Stimulated activated CD8-positive, alpha-beta memory T cell treated with anti-CD3 and anti-CD28 coated beads, Interleukin-7, amount 100 ng/mL, for 1 hour (primary cell): ENCODE measurements at places on chromosomes 7 and 10.
A peak's percentile ranks its signal among the peaks of the same experiment; 100 is the strongest.

- DNase-seq, result no peak
Observed at GRCh38 chr7:86504229-86504628, 139.5 kb upstream of the GRM3 start.

GRCh38 chr7:129067943-129068548 lies 13.1 kb upstream of the TNPO3 start:
- DNase-seq, result no peak

- DNase-seq, result no peak
Observed at GRCh38 chr10:119734396-119735332, 8.8 kb downstream of the INPP5F start.

GRCh38 chr7:106542550-106543220 lies 118.3 kb downstream of the CCDC71L start:
- DNase-seq, result no peak

GRCh38 chr10:93149761-93150160 lies 76.1 kb downstream of the CYP26A1 start:
- DNase-seq, result no peak

DNA sequence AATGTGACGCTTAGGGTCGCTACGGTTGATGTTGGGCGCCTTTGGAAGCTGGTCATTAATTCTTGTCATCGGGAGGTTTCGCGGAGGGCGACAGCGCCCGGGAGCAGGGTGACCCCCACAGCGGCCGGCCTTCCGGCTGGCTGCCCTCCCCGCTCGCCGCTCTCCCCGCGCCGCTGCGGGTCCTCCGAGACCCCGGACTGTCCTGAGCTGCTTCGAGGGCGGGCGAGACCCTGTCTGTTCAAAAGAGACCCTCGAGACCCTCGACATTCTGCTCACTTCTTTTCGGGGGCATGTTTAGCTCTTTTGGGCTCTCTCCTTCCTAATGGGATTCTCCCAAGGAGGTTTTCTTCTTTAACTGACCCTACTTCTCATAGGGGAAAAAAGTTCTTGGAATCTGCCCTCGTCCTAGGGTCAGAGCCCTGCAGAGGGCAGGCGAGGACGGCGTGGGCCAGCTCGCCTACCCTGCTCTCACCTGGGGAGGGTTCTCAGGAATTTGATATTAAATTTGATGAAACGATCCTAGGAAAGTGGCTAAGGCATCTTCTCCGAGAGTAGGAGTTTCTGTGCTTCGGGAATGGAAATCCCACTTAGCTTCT lies 257.0 kb downstream of the OTUD1 start:
- no peak for DNase-seq

GRCh38 chr10:329361-330099 lies 194.3 kb downstream of the ZMYND11 start:
- no peak for DNase-seq

GRCh38 chr7:69864274-69864673 lies 266.0 kb downstream of the AUTS2 start:
- DNase-seq, result no peak

- no peak for DNase-seq
Observed at GRCh38 chr10:122911889-122912484, 1.6 kb downstream of the FAM24A start.

DNA sequence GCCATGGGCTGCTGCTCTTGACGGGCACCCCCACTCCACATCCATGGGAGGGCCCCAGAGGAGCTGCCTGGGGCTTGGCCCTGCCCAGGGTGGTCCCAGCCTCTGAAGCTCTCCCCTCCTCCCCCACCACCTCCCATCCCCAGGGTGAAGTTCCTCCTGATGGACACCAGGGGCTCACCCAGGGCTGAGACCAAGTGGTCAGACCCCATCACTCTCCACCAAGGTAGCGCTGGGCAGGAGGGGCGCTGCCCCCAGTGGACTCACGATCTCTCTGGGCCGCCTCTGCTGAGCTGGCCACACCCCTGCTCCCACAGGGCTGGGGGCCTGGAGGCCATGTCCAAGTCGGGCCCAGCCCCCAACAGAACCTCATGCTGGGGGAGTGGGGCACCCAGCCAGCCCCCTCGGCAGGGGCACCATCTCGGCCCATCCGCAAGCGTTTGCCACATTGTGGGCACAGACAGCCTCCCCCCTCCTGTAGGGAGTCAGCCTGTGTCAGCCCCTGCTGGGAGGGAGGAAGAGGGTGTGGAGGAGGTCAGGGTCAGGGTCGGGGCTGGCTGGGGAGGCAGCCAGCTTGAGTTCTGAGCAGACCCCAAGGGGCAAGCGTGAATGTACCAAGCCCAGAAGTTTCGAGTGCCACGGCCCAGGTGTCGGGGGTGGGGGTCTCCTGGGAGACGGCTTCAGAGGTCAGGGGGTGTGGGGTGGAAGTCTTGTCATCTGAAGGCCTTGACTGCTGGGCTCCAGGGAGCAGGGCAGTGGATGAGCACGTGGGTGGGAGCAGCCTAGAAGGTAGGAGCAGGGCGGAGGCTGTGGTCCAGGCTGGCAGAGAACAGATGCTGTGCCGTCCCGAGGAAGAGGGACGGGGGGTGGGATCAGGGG lies 2.8 kb downstream of the UPK3B start:
- no peak for DNase-seq

DNA sequence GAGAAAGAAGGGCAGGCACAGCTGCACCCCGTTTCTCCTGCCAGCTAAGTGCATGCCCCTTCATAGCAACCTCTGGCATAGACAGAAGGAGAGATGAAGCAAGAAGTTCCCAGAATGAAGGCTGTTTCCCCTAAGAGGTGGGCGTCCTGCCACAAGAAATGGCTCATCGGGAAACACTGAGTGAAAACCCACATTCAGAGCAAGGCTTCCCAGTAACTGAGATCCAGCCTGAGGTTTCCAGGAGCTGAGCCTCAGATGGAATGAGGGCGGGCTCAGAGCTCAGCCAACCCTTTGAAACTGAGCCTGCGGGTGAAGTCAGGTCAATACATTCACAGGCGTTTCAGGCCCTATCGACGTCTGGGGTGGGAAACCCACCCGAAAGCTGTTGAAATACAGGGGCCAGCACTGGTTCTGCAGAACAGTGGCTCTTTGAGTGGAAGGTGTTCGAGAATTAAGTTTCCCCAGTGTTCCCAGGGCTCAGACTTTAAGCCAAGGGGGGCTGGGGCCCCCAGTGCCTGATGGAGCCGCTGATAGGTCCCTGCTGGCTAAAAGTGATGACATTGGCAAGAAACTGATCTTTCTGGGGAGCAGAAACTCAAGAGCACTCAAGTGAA lies 510.2 kb downstream of the RPS24 start:
- no peak for DNase-seq

DNA sequence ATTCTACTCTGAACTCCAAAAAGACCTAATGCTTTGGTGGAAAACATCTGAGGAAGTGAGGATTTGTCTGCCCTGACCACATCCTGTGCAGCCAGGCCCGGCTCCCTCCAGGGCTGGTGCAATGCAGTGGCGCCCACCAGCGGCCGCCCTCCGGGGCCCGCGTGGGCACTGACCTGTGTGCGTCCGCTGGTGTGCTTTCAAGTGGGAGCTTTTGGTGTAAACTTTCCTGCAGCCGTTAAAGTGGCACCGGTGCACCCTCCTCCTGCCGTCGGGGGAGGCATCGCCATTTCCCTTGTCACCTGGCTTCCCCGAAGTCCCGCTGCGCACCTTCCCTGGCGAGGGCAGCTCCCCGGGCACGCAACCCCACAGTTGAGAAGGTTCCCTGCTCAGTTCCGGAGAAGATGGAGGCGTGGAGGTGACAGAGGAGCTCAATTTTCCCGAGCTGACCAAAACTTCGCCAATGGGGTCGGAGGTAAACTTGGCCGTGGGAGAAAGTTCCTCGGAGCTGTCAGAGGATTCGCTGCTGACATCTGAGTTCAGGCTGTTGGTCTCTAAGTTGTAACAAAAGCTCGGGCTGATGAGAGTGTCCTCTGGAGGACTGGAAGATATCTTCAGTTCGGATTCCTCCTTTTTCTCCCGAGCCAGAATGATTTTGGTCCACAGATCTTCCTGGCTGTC lies 3.4 kb downstream of the KLF6 start:
- DNase-seq, result no peak

DNA sequence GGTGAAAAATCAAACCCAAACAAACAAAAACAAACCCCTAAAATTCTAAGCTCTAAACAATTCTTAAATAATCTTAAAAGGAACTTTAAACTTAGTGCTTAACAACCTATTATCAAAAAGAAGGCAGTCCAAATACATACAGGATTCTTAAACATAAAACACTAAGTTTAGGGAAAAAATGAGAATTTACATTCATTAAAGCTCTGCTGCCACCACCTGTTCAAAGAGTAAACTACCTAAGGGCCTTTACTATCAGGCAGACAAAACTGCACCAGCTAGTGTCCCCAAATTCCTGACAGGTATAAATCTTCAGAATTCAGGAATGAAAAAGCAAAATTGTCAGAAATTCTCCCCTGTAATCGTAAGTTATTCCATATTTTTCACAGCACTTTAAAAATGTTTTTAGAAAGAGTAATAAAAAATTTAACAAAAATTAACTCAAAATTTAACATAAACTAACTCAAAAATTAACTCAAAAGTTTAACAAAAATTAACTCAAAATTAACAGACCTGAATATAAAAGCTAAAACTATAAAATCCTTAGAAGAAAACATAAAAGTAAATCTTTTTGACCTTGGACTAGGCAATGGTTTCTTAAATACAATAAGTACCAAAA lies 55.1 kb downstream of the PDZD8 start:
- DNase-seq, result no peak

GRCh38 chr7:36310897-36311296 lies 78.8 kb upstream of the ANLN start:
- DNase-seq, result no peak

GRCh38 chr10:35726846-35727245 lies 84.8 kb upstream of the FZD8 start:
- no peak for DNase-seq

DNA sequence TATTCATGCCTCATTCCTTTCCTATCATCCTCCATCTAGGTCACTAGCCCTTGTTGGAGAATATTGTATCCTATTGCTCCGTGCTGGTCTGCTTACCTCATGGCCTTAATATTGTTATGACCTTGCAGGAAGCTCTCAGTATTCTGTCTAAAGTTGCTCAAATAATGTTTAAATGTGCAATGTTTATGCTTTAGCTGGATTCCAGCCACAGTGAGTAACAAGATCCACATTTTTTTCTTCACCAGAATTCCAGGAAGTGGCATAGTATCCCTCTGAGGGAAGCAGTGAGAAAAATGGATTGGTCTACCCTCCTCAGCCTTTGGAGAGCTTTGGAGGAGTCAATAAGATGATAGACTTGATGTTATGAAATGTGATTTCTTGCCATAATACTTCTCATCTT lies 402.6 kb downstream of the NRG3 start:
- no peak for DNase-seq

GRCh38 chr7:27910326-27910725 lies 170.4 kb downstream of the TAX1BP1 start:
- no peak for DNase-seq

GRCh38 chr10:1368842-1369171 lies 312.6 kb downstream of the WDR37 start:
- DNase-seq, result no peak

- DNase-seq, result no peak
Observed at GRCh38 chr10:122128357-122128756, 139.4 kb downstream of the TACC2 start.

GRCh38 chr7:55898287-55898686 lies 11.0 kb downstream of the ZNF713 start:
- DNase-seq, result no peak

GRCh38 chr10:126126866-126127265 lies 230.5 kb downstream of the FANK1 start:
- DNase-seq, result no peak

GRCh38 chr7:28032738-28033380 lies 147.7 kb downstream of the JAZF1 start:
- no peak for DNase-seq

DNA sequence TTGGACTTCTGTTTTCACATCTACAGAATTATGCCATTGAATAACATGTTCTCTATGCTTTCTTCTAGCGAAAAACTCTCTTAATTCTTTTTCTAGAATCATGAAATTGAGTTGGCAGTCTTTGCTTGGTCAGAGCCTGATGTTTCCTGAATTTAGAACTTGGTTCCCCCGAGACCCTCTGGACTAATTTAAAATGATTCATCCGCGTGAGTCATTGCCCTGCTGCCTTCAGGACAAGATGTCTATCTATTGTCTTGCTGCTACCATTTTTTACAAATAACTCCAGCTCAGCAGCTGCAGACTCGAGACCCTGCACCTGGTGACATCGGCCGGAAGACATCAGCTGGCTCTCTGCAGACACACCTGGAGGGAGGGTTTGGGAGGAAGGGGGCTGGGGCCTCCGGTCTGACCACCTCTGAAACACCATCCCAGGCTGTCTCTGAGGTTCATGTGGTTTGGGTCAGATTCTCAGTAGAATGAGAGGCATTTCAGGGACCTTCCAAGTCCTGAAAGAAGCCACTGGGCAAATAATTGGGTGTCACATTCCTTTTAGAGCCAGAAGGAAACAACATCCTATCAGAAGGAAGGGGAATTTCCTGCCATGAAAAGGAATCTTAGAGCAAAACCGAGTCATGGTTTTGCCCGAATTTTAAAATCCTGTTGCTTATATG lies 20.9 kb upstream of the KLF6 start:
- DNase-seq, result no peak

- no peak for DNase-seq
Observed at GRCh38 chr7:47669178-47669891, 87.4 kb upstream of the TNS3 start.

- DNase-seq, result no peak
Observed at GRCh38 chr7:24883622-24884013, 96.4 kb downstream of the OSBPL3 start.

- no peak for DNase-seq
Observed at GRCh38 chr7:74485611-74486010, 31.9 kb downstream of the GTF2IRD1 start.

DNA sequence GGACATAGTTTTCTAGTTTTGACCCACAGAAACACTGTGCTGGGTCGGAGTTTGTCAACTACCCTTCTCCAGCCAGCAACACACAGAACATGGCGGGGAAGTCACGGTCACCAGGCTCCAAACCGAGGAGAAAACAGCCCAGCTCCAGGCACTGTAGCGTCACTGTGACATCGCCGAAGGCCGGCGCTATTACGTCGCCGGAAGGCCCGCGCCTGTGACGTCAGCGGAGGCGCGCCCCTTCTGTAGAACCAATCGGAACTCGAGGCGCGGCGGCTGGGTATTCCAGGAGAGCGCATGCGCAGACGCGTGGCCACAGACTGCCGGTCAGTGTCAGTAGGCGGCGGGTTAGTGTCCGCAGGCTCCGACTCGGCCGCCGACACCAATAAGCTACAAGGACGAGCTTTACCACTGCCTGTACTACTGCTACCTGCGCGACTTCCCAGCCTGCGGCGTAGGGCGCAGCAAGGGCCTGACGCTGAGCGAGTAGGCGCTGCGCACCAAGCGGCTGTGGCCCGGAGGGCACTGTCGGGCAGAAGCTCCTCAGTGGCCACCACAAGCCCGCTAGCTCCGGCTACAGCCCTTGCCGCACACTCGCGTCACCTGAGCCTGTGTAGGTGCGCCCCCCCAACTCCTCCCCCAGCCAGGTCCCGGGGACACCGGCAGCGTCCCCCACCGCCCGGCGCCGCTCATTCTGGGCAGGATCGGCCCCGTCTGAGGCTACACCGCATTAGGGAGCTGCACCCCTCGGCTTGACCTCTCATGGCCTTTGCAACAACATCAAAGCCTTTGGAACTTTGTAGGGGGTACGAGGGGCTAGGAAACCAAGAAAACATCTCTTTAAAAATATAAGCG lies 35.1 kb upstream of the SRRM3 start:
- peak; percentile 81 for DNase-seq
